Breast epithelium (tissue), 4 donors: ENCODE measurements at places on chromosomes 6 and 20. TPM values are rescaled to one million over a fixed set of nuclear protein-coding genes. Genes with fewer than 3 reads are reported as not detected.

DNA sequence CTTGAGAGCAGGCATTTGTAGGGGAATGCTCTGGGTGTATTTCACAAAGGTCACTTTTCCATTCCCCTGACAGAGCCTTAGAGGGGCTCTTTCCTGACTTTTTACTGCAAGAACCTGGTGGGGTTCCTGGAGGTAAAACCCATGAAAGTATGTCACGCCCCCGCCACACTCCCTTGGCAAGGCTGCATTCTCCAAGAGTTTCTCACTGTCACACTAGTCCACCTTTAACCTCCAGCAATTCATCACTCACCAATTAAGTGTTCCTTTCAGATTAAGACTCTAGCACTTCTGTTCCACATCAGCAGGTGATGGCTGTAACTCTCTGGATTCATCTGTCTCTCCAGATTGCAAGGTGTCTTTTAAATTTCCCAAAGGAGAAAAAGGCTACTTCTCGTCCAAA lies 32.7 kb upstream of the NKX2-4 start:
- DNase-seq: no peak

- no peak for DNase-seq
Measured at GRCh38 chr6:128573036-128573435, 52.6 kb upstream of the PTPRK start.

GRCh38 chr6:162602759-162603158 lies 124.8 kb downstream of the PRKN start:
- no peak for DNase-seq

GRCh38 chr6:52667572-52667971 lies 3.3 kb upstream of the TMEM14A start:
- no peak for DNase-seq

Gene TGM2
- total RNA-seq: 10.7 TPM
